Chondrocyte (in vitro differentiated cells): ENCODE measurements at places on chromosomes 7 and 10. TPM values are rescaled to one million over a fixed set of nuclear protein-coding genes. Genes with fewer than 3 reads are reported as not detected.

The SFTPA1 gene
- not detected in 3 replicates for total RNA-seq

The ADIRF gene
- total RNA-seq, result 0.54 to 0.65 TPM in 2 of 3 replicates, not detected in the other

The NEURL1 gene
- 0.05 TPM in 1 of 3 replicates, not detected in the others for total RNA-seq

The SAP25 gene
- 0.70 to 1.1 TPM in 2 of 3 replicates, not detected in the other for total RNA-seq

The FIGNL1 gene
- 6.5 to 11.4 TPM (median 6.8 TPM) in 3 replicates for total RNA-seq

The NEUROD6 gene
- total RNA-seq, result not detected in 3 replicates

The LAMB4 gene
- total RNA-seq, result 0.15 TPM in 1 of 3 replicates, not detected in the others

The HOXA1 gene
- 2.7 to 2.9 TPM in 2 of 3 replicates, not detected in the other for total RNA-seq

The AOAH gene
- total RNA-seq, result not detected in 3 replicates

The MIOS gene
- total RNA-seq, result 15.1 to 18.8 TPM (median 15.7 TPM) in 3 replicates

The ENO4 gene
- 0.45 to 3.2 TPM (median 0.90 TPM) in 3 replicates for total RNA-seq

- DNase-seq, result no peak
- H3K27ac ChIP-seq, result no peak overlapping the region
- peaks cover 37% of the 10 kb centered on the region for H3K27me3 ChIP-seq
- no peaks in the 10 kb centered on the region for H3K4me1 ChIP-seq
- no peak overlapping the region for H3K4me3 ChIP-seq
Observed at GRCh38 chr10:13390604-13391522, 42.8 kb upstream of the SEPHS1 start.

GRCh38 chr7:5633161-5634106 lies 148.0 kb downstream of the RNF216 start:
- H3K4me3 ChIP-seq, result peak overlapping the region; percentile 46
- H3K36me3 ChIP-seq, result peaks cover 6% of the 10 kb centered on the region
- no peak for DNase-seq
- H3K27me3 ChIP-seq, result no peaks in the 10 kb centered on the region

- no peak for DNase-seq
- no peaks in the 10 kb centered on the region for H3K36me3 ChIP-seq
- no peak overlapping the region for H3K4me3 ChIP-seq
- no peak overlapping the region for H3K27ac ChIP-seq
- no peaks in the 10 kb centered on the region for H3K4me1 ChIP-seq
Observed at GRCh38 chr10:71015674-71016073, 127.3 kb upstream of the PCBD1 start.

GRCh38 chr7:116863936-116864500 lies 1.6 kb downstream of the CAPZA2 start:
- no peaks in the 10 kb centered on the region for H3K36me3 ChIP-seq
- peak overlapping the region; percentile 99 for H3K27ac ChIP-seq
- peak overlapping the region; percentile 99 for H3K4me3 ChIP-seq

GRCh38 chr7:33458581-33458980 lies 329.2 kb downstream of the BBS9 start:
- H3K4me1 ChIP-seq, result no peaks in the 10 kb centered on the region
- no peak overlapping the region for H3K4me3 ChIP-seq
- H3K27ac ChIP-seq, result no peak overlapping the region
- DNase-seq, result no peak

GRCh38 chr7:101127460-101128039 lies 646 bp downstream of the SERPINE1 start:
- DNase-seq, result no peak
- no peaks in the 10 kb centered on the region for H3K27me3 ChIP-seq
- peak overlapping the region; percentile 91 for H3K4me3 ChIP-seq
- peaks cover 93% of the 10 kb centered on the region for H3K4me1 ChIP-seq
- peaks cover 52% of the 10 kb centered on the region for H3K36me3 ChIP-seq

DNA sequence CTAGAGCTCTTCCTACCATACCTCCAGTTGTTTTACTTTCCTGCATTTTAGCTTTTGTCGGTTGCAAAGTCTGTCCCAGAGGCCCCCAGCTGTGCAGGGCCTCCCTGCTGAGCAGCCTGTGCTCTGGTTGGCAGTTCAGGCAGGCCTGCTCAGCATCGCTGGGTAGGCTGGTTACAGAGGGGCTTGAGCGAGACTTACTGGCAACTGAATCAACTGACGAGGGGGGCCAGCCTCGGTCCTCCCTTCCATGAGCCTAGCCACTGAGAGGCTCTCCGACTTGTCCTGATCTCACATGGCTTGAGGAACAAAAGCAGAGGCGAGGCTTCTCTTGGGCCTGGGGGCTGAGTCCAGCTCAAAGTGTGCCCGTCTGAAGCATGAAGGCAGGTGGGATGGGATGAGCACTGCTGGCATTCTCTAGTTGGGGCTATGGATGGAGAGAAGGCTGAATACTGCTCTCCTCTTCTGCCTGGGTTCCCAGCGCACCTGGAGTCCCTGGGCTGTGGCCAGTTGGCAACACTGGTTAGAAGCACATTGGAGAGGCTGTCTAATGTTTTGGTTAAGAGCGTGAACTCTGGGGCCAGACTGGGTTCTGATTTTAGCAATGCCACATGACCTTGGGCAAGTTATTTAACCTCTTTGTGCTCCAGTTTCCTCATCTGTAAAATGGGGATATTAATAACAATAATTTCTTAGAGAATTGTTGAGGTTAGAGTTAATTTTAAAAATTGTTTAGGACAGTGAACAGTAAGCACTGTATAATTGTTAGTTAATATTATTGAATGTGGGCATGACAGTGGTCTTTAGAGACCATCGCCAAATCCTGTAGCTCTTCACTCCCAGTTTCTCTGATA lies 6.9 kb upstream of the SFRP5 start:
- no peak overlapping the region for H3K27ac ChIP-seq
- peaks cover 27% of the 10 kb centered on the region for H3K4me1 ChIP-seq
- no peak overlapping the region for H3K4me3 ChIP-seq
- peaks cover 3% of the 10 kb centered on the region for H3K27me3 ChIP-seq
- DNase-seq, result no peak
- H3K36me3 ChIP-seq, result no peaks in the 10 kb centered on the region

GRCh38 chr7:158351051-158351450 lies 236.6 kb downstream of the PTPRN2 start:
- H3K4me3 ChIP-seq, result no peak overlapping the region
- H3K27me3 ChIP-seq, result peaks cover 23% of the 10 kb centered on the region
- H3K27ac ChIP-seq, result no peak overlapping the region
- no peaks in the 10 kb centered on the region for H3K4me1 ChIP-seq

DNA sequence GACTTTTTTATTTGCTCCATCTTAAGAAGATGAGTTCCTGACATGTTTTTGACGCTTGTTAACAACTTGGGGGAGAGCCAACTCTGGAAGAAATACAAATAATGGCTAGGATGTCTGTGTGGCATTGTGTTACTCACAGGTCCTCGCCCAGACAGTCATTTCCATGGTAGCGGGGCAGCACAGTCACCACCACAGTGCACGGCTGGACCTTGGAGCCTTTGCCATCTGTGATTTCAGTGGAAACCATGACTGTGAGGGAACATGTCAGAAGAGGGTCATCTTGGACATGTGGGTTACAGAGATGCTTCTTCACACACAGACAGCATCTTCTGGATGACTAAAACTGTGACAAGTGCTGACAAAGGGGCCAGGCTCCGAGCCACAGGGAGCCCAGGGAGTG lies 74.5 kb downstream of the PKD1L1 start:
- H3K36me3 ChIP-seq, result no peaks in the 10 kb centered on the region
- H3K4me3 ChIP-seq, result no peak overlapping the region
- no peak for DNase-seq
- no peaks in the 10 kb centered on the region for H3K27me3 ChIP-seq
- H3K4me1 ChIP-seq, result peaks cover 5% of the 10 kb centered on the region

GRCh38 chr10:69644658-69645295 lies 14.7 kb downstream of the FAM241B start:
- peak; percentile 59 for DNase-seq
- no peak overlapping the region for H3K27ac ChIP-seq
- H3K4me3 ChIP-seq, result no peak overlapping the region
- H3K27me3 ChIP-seq, result no peaks in the 10 kb centered on the region

DNA sequence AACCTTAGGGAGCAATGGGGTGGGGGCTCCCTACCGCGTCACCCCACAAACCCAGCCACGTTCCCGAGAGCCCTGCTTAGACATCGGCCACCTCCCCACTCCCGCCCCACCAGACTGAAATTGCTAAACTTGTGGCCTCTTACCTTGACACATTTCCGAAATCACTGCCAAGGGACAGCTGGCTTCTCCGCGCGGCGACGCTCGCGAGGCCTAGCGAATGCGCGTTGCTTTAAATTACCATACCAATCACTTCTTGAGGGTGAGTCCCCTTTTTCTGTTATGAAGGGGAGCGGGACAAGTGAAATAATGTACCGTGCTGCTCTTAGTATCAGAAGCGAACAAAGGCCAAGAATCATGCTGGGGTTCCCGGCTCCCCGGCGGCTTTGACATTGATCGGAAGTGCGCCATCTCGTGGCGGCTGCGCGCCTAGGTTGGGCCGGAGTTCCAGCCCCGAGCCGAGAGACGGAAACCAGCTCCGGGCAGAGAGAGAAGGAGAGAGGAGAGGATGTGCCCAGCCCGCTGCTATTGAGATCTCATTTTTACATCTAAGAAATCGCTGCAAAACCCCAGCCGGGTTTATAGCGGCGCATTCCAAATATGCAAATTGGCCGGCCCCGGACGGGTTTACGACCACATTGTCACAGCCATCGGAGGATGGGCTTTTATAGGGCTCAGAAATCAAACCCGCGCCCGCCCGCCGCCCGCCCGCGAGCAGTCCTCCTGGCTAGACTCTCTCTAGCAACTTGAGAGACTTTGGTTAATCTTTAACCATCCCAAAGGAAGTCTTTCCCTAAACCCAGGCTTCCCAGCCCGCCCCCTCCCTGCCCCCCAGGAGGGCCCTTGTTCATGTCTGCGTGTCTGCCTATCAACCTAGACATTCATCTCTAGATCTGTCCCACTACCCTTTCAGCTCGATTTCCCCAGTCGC lies 5.3 kb downstream of the HOXA11 start:
- H3K4me1 ChIP-seq, result peaks cover 21% of the 10 kb centered on the region
- peaks cover 12% of the 10 kb centered on the region for H3K36me3 ChIP-seq
- peak; percentile 47 for DNase-seq
- peaks cover 78% of the 10 kb centered on the region for H3K27me3 ChIP-seq
- peak overlapping the region; percentile 31 for H3K4me3 ChIP-seq

GRCh38 chr7:139772873-139773272 lies 4.9 kb downstream of the HIPK2 start:
- H3K4me1 ChIP-seq, result peaks cover 78% of the 10 kb centered on the region
- H3K27ac ChIP-seq, result peak overlapping the region; percentile 39
- H3K4me3 ChIP-seq, result no peak overlapping the region
- no peak for DNase-seq
- peaks cover 6% of the 10 kb centered on the region for H3K36me3 ChIP-seq
- no peaks in the 10 kb centered on the region for H3K27me3 ChIP-seq
